T-cell (primary cell): ENCODE measurements at places on chromosomes 3 and 15. TPM values are rescaled to one million over a fixed set of nuclear protein-coding genes. Genes with fewer than 3 reads are reported as not detected.

The COL6A5 gene
- not detected for total RNA-seq

DNA sequence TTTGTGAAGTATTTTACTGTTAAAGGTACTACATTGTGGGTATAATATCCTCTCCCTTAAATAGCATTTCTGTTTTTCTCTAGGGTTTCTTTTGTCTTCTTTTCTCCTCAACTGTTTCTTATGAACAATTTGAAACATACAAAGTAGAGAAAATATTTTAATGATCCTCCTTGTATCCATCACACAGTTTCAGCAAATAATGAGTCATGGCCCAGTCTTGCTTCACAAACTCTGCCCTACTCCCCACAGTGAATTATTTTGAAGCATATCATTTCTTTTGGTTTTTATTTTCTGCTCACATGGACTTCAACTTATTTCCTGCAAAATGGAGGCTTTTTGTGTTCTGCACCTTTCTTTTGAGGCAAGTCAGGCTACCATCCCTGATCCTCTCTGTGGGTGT, 6.1 kb upstream of the SCAANT1 start:
- peaks cover 2% of the 10 kb centered on the region for H3K36me3 ChIP-seq
- H3K4me3 ChIP-seq: no peak overlapping the region
- H3K27ac ChIP-seq: no peak overlapping the region
- no peaks in the 10 kb centered on the region for H3K27me3 ChIP-seq

The NUP210 gene
- 125 TPM for total RNA-seq

DNA sequence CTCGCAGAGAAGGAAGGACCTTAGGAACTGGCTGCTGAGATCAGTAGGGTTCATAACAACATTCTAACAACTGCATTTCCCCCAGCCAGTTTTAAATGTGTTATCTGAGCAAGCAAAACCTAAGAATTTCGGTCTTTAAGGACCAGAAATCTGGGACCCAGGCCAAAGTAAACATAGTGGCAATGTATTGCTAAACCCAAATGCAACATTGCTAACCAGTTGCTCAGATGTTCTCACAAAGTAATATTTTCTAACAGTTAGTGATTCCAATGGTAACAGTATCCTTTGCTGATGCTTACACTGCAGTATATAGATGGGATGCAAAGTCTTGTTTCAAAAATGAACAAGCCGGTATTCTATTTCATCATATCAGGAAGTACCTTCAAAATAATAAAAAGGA, 254.3 kb downstream of the RYR3 start:
- H3K4me1 ChIP-seq: no peaks in the 10 kb centered on the region
- no peaks in the 10 kb centered on the region for H3K27me3 ChIP-seq
- DNase-seq: no peak
- H3K4me3 ChIP-seq: no peak overlapping the region

DNA sequence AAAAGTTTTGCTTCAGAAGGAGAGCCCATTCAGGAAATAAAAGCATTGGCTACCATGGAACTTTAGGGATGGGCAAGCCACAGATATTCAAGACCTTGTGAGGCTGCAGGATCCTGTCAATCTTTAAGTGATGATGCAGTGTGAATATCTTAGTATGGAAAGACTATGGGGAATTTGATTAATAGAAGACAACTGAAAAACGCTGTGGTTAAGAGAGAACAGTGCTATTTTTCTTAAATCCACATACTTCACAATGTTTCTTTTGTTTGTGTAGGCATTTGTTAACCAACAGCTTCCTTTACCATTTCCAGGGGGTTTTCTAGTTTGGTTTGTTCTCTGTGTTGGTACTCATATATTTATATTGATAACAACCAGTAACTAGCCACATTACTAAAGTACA, 90.3 kb downstream of the TMEM212 start:
- H3K4me1 ChIP-seq: no peaks in the 10 kb centered on the region
- H3K4me3 ChIP-seq: no peak overlapping the region
- DNase-seq: no peak
- H3K27ac ChIP-seq: no peak overlapping the region
- no peaks in the 10 kb centered on the region for H3K36me3 ChIP-seq

- DNase-seq: no peak
- peaks cover 2% of the 10 kb centered on the region for H3K27me3 ChIP-seq
- no peaks in the 10 kb centered on the region for H3K36me3 ChIP-seq
- H3K4me3 ChIP-seq: no peak overlapping the region
- no peak overlapping the region for H3K27ac ChIP-seq
- H3K4me1 ChIP-seq: no peaks in the 10 kb centered on the region
Measured at GRCh38 chr15:94703596-94703995, 472.2 kb downstream of the MCTP2 start.

DNA sequence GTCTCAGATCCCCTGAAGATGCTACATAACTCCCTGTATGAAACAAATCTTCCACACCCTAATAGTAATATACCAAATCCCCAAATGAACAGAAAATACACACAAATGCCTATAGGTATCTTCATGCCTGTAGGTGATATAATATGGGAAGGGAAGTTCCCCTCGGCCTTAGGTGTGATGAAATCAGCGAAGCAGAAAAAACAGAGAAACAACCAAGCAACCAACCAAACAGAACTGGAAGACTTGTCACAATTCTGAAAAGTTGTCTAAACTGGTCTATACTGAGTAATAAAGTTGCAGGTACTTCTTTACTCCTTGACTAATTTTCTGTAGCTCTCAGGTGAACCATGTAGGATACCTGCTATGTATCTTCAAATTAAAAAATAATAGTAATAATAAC, 82.2 kb upstream of the SATB1 start:
- no peaks in the 10 kb centered on the region for H3K36me3 ChIP-seq
- DNase-seq: no peak

GRCh38 chr15:90891346-90891949, 7.1 kb downstream of the FES start:
- H3K27ac ChIP-seq: no peak overlapping the region
- no peaks in the 10 kb centered on the region for H3K27me3 ChIP-seq
- no peak overlapping the region for H3K4me3 ChIP-seq
- peaks cover 20% of the 10 kb centered on the region for H3K4me1 ChIP-seq
- DNase-seq: no peak

- H3K36me3 ChIP-seq: no peaks in the 10 kb centered on the region
- H3K27ac ChIP-seq: no peak overlapping the region
- no peaks in the 10 kb centered on the region for H3K4me1 ChIP-seq
- H3K4me3 ChIP-seq: no peak overlapping the region
- no peaks in the 10 kb centered on the region for H3K27me3 ChIP-seq
- no peak for DNase-seq
Measured at GRCh38 chr15:87245592-87245991, 1010.9 kb downstream of the NTRK3 start.
